Myometrial cell (primary cell): ENCODE measurements at places on chromosomes 7 and 10. TPM values are rescaled to one million over a fixed set of nuclear protein-coding genes. Genes with fewer than 3 reads are reported as not detected.

The ITGA8 gene
- not detected in 2 replicates for total RNA-seq

The VGF gene
- 0.53 and 1.2 TPM in 2 replicates for total RNA-seq

The CNTNAP2 gene
- 0.58 TPM in 1 of 2 replicates, not detected in the other for total RNA-seq

The LBX1 gene
- not detected in 2 replicates for total RNA-seq

The VPS37D gene
- total RNA-seq, result 3.7 and 5.2 TPM in 2 replicates

The GNGT1 gene
- total RNA-seq, result not detected in 2 replicates

The PTPN20 gene
- total RNA-seq, result 0.29 and 0.35 TPM in 2 replicates

The KLHDC10 gene
- 11.5 and 17.5 TPM in 2 replicates for total RNA-seq

The STAG3 gene
- 0.29 and 0.35 TPM in 2 replicates for total RNA-seq

The LAMB4 gene
- under 0.01 TPM in 2 replicates for total RNA-seq

The CPA2 gene
- 0.89 TPM in 1 of 2 replicates, not detected in the other for total RNA-seq

The COL13A1 gene
- total RNA-seq, result 21.3 and 23.1 TPM in 2 replicates

The SFRP5 gene
- not detected in 2 replicates for total RNA-seq

The VSTM4 gene
- under 0.01 and 0.18 TPM in 2 replicates for total RNA-seq

The SPDYE16 gene
- total RNA-seq, result not detected in 2 replicates

The MLXIPL gene
- not detected in 2 replicates for total RNA-seq

The BEND7 gene
- 0.29 and 1.6 TPM in 2 replicates for total RNA-seq

The MRLN gene
- not detected in 2 replicates for total RNA-seq

The ARHGEF35 gene
- under 0.01 and 2.5 TPM in 2 replicates for total RNA-seq

The CACNB2 gene
- total RNA-seq, result 0.35 TPM in 1 of 2 replicates, not detected in the other

The GIMAP1 gene
- not detected in 2 replicates for total RNA-seq

The ASZ1 gene
- not detected in 2 replicates for total RNA-seq

The SNCG gene
- 16.1 and 25.4 TPM in 2 replicates for total RNA-seq

The LRRC61 gene
- 1.7 and 3.9 TPM in 2 replicates for total RNA-seq

The NUTM2E gene
- total RNA-seq, result not detected in 2 replicates

The STYXL1 gene
- 45.8 and 100 TPM in 2 replicates for total RNA-seq

The CAMK2B gene
- not detected in 2 replicates for total RNA-seq

The SPDYE6 gene
- total RNA-seq, result not detected in 2 replicates

The EN2 gene
- not detected in 2 replicates for total RNA-seq

The THSD7A gene
- total RNA-seq, result 0.71 and 0.86 TPM in 2 replicates

The PRF1 gene
- not detected in 2 replicates for total RNA-seq

The PDZD8 gene
- 11.8 and 15.1 TPM in 2 replicates for total RNA-seq

The MAGI2 gene
- total RNA-seq, result 1.7 and 1.9 TPM in 2 replicates

The MMD2 gene
- not detected in 2 replicates for total RNA-seq

The AGR3 gene
- not detected in 2 replicates for total RNA-seq

The SPDYE11 gene
- total RNA-seq, result not detected in 2 replicates

The TMEM236 gene
- not detected in 2 replicates for total RNA-seq
